ENCODE measurements at places on chromosomes 13 and 19. TPM values are rescaled to one million over a fixed set of nuclear protein-coding genes. Genes with fewer than 3 reads are reported as not detected.

VWA8 gene
- polyA plus RNA-seq, result 9.9 TPM

PRTN3 gene
- 6.1 TPM for polyA plus RNA-seq

SLITRK5 gene
- polyA plus RNA-seq, result 4.5 TPM

SULT2B1 gene
- 0.32 TPM for polyA plus RNA-seq

SPHK2 gene
- polyA plus RNA-seq, result 10.7 TPM

FUT2 gene
- 1.2 TPM for polyA plus RNA-seq

GRCh38 chr13:32200741-32201140, 114.4 kb downstream of the ZAR1L start:
- DNase-seq, result no peak

DNA sequence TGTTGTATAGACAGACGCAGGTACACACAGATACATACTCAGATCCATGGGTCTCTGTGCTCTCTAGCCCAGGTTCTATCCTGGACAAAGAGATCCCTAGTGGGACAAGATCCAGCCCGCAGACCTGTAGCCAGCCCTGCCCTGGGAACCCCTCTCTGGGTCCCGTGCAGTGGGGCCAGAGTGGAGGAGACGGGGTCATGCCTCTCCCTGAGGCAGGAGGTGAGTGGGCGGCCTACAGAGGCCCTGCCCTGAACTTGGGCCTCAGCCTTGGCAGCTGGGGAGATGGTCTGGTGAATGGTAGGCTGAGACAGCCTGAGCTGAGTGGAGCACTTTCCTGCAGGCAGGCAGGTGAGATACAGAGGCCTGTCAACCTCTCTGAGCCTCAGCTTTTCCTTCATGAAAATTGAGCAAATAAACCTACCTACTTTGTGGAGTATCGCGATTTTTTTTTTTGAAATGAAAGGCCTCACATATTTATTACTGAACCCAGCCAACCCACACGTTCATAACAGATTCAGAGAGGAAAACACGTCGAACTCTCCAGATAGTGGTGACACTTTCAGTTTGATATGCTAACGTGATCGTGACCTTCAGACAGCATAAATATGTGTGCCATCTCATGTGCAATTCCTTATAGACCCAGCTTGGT, 3.4 kb upstream of the JUND start:
- DNase-seq, result no peak

GRCh38 chr19:54136086-54136863, 1.3 kb upstream of the CNOT3 start:
- DNase-seq, result no peak

DNA sequence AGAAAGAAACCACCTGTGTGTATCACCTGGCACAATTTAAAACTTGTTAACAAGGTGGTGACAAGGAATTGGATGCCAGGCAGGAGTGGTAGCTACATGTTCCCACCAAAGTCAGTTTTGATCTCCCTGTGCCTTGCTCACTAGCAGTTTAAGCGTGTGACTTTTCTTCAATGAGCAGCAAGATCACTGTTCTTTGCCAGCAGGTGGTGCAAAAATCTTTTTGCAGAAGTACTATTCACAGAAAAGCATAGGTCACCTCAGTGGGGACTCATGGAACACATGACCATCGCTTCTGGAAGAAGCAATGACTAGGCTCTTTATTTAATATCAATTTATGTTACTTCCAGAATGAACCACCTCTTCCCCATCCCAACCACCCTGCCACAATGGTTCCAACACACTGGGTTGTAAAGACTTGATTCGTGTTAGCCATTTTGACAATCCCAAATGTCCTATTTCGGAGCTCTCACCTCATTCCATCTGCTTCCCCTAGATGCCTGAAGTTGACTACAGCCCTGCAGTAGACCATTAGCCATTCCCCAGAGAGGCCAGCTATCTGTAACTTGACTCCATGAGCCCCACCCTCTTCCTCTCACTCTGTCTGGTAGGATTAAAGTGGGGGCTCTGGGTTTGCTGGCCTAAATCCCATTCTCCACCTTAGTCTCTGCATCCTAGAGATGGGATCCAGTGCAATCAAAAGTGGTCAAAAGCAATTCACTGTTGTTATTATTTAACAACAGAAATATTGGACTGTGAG, 59.1 kb upstream of the TNFRSF19 start:
- DNase-seq, result no peak

GRCh38 chr19:29941828-29942403, at the start of gene URI1:
TSS of gene URI1 (plus strand) at chr19:29942239. CDS start at chr19:29942548, 309 bp downstream.
- peak; percentile 88 for DNase-seq

- no peak for DNase-seq
These were observed 213.4 kb downstream of the TSHZ3 start for GRCh38 chr19:31135841-31136240.

- no peak for DNase-seq
These were observed 6.1 kb upstream of the ASF1B start for GRCh38 chr19:14142262-14143190.

DNA sequence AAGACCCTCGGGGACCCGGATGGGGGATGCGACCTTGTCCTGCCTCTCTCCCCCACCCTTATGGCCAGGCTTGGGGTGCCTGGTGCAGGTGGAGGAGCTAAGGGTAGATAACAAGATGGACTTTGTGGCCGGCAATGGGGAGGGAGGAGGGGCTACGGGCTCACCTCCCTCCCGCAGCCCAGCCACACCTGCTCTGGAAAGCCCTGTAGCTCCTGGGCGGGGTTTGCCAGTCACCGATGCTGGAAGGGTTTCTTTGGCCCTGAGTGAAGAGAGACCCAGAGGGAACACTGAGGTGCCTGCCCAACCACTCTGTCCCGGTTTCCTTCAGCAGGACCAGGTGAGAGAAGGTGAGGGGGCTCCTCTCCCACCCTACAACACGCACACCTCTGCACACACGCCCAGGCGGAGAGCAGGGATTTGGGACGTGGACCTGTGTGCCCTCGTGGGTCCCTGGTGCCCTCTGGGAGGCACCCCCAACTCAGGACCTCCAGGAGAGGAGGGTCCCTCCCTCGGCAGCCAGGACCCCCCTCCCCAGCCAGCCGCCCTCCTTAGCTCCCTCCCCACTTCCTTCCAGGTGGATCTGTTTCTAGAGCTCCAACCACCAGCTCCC, at the start of gene FUT2:
TSS of gene FUT2 (plus strand) at position 229 of the 610 bp plus-strand sequence. CDS start 6,986 bp downstream, outside the sequence.
- DNase-seq, result no peak

DNA sequence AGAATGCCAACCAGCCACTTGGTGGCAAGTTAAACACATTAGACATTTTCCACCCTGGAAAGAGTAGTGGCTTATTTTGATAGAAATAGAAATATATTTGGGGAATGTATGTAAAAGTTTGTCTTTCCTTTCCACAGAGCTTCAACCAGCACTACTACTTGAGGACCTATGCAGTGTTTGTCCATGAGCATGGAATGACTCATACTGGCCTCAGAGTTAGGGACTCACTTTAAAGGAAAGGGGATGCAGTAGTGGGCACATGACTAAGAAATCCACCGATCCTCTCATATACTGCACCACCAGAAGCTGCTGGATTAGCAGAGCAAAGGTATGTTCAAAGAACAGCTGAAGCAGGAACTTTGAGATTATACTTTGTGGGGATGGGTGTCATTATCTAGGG, 62.6 kb downstream of the LACC1 start:
- no peak for DNase-seq

GRCh38 chr19:45558399-45558878, 26.2 kb downstream of the OPA3 start:
- no peak for DNase-seq

DNA sequence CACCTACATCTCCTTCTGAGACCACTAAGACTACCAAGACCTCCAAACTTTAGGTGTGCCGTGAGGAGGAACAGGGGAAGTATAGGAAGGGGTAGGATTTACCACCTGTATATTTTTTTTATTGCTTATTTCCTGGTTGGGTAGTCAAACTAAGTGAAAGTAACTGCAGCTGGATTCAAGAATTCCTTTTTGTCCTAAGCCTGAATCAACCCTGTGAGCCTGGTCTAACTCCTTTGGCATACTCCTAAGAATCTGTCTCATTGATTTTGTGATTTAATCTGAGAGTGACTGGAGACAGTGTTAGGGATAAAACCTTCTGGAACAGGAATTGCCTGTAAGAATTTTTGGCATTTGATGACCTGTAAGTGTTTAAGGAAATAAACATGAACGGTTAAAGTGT, 523.5 kb upstream of the MIR17HG start:
- DNase-seq, result no peak

GRCh38 chr13:49841964-49842363, 49.5 kb upstream of the KPNA3 start:
- DNase-seq, result no peak

- DNase-seq, result peak; percentile 71
These were observed 52.5 kb downstream of the SLITRK1 start for GRCh38 chr13:83829810-83830209.

DNA sequence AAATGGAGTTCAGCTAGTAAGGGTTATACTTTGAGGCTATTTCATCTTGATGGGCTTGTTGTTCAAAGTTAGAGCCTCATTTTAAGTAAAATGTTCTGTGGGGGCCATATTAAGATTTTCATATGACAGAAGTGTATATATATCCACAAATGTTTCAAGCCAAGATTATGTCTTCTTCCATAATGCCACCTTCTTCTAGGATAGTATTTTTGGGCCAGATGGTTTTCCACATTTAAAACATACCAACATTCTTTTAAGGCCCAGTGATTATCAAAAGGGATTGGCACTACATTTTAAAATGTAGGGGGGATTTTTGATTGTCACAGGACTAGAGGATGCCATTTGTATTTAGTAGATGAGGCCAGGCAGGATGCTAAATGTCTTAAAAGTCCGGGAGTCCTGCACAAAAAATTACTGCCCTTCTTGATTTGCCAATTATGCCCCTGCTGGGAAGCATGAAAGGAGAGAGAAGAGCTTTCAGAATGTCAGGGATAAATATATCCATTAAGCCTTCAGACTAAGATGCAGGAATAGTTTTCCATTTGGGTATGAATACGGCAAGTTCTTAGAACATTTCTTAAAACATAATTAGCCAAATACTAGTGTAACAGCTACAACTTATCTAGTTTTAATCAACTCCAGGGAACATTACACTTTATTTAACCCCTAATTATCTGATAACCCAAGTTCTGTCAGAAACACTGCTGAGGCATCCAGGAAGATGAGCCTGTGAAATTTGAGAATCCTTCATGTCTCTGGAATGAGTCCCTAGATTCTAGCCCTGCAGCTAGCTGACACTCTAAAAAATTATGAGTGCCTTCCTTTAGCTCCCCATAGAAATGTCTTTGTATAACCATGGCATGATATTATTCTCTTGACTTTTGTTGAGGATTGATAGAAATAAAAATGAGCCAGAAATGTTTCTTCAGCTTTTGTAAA, 34.0 kb downstream of the ITM2B start:
- DNase-seq, result no peak

- DNase-seq, result no peak
These were observed 4.5 kb downstream of the AMER2 start for GRCh38 chr13:25167382-25168174.

DNA sequence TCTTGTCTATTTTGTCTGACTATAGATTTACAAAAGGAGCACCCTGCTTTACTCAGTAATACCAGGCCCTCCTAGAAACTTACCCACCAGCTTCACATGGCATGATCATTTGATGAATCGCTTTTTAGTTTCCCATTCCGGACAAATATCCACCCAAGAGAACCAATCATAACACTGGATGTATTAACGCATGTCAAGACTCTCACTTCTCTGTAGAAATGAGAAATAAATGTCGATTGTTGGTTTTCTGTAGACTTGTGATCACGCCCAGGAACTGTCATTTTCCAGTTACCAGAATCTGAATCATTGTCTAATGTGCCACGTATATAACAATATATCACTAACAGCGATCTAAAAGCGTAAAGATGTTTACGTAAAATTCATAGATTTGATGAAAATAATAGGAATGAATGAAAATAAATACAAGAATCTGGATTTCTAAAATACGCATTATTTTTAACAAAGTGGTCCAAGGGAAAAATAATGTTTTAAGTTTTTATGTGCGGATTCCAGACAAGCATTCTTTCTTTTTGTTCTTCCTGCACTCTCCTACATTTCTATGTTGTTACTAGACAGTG, 14.0 kb downstream of the CDX2 start:
- DNase-seq, result no peak

DNA sequence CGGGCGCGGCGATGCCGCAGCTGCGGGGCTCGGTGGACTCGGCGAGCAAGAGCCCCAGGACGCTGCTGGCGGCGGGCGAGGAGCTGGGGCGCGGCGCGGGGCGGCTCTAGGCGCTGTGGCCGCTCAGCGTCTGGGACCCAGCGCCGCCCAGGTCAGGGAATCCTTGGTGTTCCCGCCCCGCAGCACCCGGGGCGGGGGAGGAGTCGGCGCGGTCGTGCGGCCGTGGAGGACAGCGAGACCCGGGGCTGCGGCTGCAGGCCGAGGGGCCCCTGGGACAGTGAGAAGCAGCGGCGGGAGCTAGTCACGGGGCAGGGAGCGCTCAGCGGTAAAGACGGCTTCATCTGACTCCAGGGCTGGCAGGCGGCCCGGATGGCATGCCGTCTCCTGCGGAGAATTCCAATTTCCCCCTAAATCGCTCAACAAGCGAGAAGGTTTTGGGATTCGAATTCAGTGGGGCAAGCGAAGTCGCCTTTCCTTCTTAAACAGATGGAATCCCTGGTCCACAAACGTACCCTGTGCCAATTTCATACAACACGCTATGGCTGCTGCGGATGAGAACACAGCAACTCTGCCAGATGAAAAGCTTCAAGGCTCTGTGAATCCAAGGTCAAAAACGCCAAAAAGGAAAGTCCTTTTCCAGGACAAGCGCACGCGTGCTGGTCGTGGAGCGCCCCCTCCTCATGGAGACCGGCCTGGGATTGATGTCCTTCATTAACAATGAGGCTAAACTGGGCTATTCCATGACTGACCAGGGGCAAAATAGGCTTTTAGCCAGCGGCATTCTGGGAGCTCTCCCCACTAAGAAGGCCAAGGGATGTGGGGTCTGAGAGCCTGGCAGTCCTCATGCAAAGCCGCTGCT, 4.2 kb upstream of the ZSCAN4 start:
- peak; percentile 51 for DNase-seq

- DNase-seq, result peak; percentile 78
These were observed 2.9 kb downstream of the RXFP2 start for GRCh38 chr13:31742097-31742734.

GRCh38 chr13:77789376-77789775, 91.9 kb downstream of the SLAIN1 start:
- no peak for DNase-seq

GRCh38 chr13:106477303-106477702, 58.2 kb downstream of the EFNB2 start:
- no peak for DNase-seq

- DNase-seq, result no peak
These were observed 2.2 kb downstream of the UPF3A start for GRCh38 chr13:114283576-114283975.

GRCh38 chr13:43848001-43848649, 31.4 kb downstream of the CCDC122 start:
- DNase-seq, result no peak

- DNase-seq, result no peak
These were observed 630 bp downstream of the COQ8B start for GRCh38 chr19:40716031-40716481.

GRCh38 chr13:76764916-76765315, 121.3 kb downstream of the KCTD12 start:
- no peak for DNase-seq

GRCh38 chr13:104357174-104357573, 1291.0 kb upstream of the SLC10A2 start:
- DNase-seq, result no peak

GRCh38 chr13:41457589-41458186, 338 bp downstream of the RGCC start:
- DNase-seq, result no peak
